ENCODE measurements at places on chromosomes 7 and 10.
A peak's percentile ranks its signal among the peaks of the same experiment; 100 is the strongest.

DNA sequence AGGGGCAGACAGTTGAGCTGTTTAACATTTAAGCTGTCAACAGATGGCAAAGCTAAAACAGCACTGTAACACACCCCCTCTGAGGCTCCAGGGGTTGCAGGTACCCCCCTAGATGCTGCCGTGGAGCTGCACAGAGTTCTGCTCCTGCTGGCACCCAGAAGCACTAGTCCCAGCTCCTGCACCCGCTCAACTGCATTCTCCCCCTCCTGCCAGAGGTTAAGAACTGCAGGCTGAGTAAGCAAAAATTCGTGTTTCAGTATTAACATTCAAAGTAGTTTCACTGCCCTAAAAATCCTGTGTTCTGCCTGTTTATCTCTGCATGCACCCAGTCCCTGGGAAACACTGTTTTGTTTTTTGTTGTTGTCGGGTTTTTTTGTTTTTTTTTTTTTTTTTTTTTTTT is 790.8 kb upstream of the KCND2 start:
- DNase-seq = peak; percentile 13

DNA sequence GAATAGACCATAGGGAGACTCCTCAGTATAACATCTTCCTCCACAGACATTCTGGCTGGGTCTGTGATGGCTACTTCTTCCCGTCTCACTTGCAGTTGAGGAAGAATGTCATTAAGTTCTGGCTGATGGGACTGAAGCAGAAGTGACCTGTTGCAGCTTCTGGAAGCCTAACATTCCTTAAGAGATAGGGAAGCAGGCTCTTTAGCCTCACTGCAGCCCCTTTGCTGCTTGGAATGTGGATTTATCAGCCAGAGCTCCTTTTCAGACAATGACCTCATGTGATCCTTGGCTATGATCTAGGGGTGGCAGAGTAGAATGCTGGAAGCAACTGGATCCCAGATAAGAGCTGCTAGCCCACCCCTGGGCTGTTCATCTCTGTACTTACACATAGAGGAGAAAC is 142.5 kb downstream of the RNF216 start:
- DNase-seq = no peak

- no peak for DNase-seq
Observed at GRCh38 chr7:122694697-122695096, 4.2 kb downstream of the RNF133 start.

DNA sequence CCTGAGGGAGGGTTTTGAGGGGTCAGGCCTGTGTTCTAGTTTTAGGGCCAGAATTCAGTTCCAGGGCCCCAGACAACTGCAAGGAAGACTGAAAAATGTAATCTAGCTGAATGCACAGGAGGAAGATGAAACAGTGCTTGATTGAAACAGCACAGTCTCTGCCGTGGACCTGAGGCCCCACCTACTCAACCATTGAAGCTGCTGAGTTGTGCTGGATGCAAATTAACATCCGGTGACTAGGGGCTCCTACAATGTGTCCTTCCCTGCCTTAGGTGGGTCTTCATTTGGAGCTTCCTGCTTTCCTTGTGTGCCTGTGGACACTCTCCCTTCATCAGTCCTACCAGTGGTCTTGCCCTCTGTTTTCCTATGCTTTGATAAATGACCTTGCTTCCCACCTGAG is 5.7 kb downstream of the GLRX3 start:
- DNase-seq = no peak

GRCh38 chr7:135745703-135746312 is 2.8 kb downstream of the FAM180A start:
- peak; percentile 100 for DNase-seq
